ENCODE measurements at places on chromosomes 11 and 22. TPM values are rescaled to one million over a fixed set of nuclear protein-coding genes. Genes with fewer than 3 reads are reported as not detected.

HTR3A gene
- not detected for total RNA-seq

BCO2 gene
- total RNA-seq = 0.49 TPM

DNA sequence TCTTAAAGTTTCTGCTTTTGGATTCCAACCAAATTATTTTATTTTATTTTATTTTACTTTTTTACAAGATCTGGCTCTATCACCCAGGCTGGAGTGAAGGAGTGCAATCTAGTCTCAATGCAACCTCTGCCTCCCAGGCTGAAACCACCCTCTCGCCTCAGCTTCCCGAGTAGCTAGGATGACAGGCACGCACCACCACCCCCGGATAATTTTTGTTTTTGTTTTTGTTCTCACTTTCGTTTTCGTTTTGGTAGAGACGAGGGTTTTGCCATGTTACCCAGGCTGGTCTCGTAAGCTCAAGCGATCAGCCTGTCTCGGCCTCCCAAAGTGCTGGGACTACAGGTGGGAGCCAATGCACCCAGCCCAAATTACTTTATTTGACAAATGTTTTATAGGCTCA lies 219.8 kb downstream of the ETS1 start:
- DNase-seq = no peak
- H3K27me3 ChIP-seq = peaks cover 2% of the 10 kb centered on the region
- peaks cover 3% of the 10 kb centered on the region for H3K36me3 ChIP-seq
- no peak overlapping the region for H3K27ac ChIP-seq

DNA sequence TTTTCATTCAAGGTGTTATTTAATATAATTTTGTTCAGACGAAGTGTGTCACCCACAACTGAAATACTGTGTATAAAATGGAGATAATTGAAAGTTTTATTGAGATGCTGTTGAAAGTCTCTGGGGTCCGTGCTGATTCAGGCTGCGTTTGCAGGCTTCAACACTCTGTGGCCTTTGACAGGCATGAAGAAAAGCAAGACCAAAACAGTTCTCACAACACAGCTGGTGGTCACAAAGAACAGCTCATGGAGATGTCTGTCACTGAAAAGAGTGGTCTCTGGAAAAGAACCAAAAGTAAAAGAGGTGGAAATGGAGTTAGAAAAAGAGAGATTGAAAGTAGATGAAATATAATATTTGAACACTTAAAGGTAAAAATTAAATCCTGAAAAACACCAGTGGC lies 9.8 kb upstream of the MPPED2 start:
- H3K27me3 ChIP-seq = peaks cover 3% of the 10 kb centered on the region
- H3K4me3 ChIP-seq = no peak overlapping the region
- no peak for DNase-seq

DNA sequence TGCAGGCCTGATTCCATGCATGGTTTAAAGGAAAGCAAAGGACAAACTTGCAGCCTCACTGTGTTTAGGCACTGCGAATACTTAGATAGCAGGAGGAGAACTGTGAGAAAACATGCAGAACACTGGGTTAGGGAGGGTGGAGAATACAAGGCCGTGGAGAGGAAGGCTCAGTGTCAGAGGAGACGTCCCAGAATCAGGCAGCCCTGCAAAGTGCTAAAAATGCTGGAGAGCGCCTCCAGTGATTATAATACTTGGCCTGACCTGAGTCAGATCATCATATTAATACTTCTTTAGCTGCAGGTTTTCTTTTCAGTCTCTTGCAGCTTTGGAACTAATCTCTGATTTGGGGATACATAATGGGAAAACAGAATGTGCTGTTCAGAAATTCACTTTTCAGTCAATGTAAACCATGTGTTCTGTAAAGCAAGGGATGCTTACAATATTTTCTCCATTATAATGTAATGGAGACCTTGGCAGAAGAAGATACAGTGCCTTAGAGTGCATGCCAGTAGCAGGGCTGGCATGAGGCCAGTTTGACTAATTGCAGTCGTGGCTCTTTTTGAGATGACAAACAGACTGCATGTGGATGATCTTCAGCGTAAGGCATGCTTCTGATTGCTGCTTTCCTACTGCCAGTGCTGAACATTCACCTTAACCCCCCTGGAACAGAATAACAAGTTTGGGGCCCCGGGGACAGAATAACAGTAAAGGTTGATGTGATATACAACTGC lies 16.8 kb downstream of the EXT2 start:
- H3K4me3 ChIP-seq = no peak overlapping the region
- H3K4me1 ChIP-seq = peaks cover 19% of the 10 kb centered on the region
- H3K27ac ChIP-seq = no peak overlapping the region
- no peaks in the 10 kb centered on the region for H3K27me3 ChIP-seq
- peaks cover 33% of the 10 kb centered on the region for H3K36me3 ChIP-seq
- DNase-seq = no peak

C11orf65 gene
- total RNA-seq = 0.64 TPM

- H3K27ac ChIP-seq = no peak within 1 kb of the TSS
- no peaks in the 10 kb centered on the region for H3K36me3 ChIP-seq
- no peak for DNase-seq
Observed at GRCh38 chr11:30586251-30587144, at the start of gene MPPED2. MPPED2 (minus strand) TSS chr11:30586353; CDS start chr11:30580373, 5,980 bp downstream.

DNA sequence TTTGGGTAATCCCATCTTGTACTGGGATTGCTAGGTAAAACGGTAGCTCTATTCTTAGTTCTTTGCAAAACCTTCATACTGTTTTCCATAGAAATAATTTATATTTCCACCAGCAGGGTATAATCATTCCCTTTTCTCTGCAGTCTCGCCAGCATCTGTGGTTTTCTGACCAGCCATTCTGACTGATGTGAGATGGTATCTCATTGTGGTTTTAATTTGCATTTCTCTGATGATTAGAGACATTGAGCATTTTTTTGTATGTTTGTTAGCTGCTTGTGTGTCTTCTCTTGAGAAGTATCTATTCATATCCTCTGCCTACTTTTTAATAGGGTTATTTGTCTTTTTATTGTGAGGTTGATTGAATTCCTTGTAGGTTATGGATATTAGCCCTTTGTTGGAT lies 220.9 kb downstream of the PGR start:
- no peaks in the 10 kb centered on the region for H3K27me3 ChIP-seq
- H3K27ac ChIP-seq = no peak overlapping the region
- no peaks in the 10 kb centered on the region for H3K36me3 ChIP-seq
- DNase-seq = no peak
- H3K4me3 ChIP-seq = no peak overlapping the region

OR5P2 gene
- total RNA-seq = not detected

TEAD1 gene
- 0.41 TPM for total RNA-seq

DNA sequence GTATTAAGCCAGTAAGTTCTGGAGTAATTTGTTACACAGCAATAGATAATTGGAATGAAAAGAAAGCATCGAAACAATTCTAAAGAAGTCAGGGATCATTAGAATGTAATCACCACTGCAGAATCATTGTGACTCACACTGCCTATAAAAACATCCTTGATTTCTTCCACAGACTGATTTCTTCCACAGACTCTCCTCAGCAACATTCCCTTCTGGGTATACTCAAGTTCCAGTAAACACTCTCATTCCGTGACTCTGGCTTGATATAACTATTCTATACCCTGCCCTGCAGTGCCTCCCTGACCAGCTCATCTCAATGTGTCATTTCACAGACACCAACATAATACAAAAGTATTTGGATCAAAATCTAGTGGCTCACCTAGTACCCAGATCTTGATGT lies 120.5 kb downstream of the BBOX1 start:
- no peak overlapping the region for H3K27ac ChIP-seq
- peaks cover 1% of the 10 kb centered on the region for H3K27me3 ChIP-seq
- H3K36me3 ChIP-seq = no peaks in the 10 kb centered on the region
- no peak overlapping the region for H3K4me3 ChIP-seq
- no peaks in the 10 kb centered on the region for H3K4me1 ChIP-seq

DNA sequence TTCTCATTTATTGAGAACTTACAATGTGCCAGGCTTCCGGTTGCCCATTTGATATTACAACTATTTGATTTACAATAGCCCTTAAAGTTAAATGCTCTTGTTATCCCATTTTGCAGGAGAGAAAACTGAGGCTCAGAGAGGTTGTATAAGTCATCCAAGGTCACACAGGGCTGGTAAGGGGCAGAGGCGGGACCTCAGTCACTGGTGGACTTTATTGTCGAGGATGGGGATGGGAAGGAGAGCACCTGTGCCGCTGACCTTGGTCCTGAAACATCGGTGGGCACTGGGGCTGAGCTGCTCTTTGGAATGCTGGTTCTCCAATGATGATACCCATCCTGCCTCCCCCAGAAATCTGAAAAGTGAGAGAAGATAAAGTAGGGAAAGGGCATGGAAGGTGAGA lies 265.4 kb downstream of the MIAT start:
- H3K4me3 ChIP-seq = no peak overlapping the region
- H3K27me3 ChIP-seq = no peaks in the 10 kb centered on the region
- H3K4me1 ChIP-seq = no peaks in the 10 kb centered on the region
- no peak overlapping the region for H3K27ac ChIP-seq

DNA sequence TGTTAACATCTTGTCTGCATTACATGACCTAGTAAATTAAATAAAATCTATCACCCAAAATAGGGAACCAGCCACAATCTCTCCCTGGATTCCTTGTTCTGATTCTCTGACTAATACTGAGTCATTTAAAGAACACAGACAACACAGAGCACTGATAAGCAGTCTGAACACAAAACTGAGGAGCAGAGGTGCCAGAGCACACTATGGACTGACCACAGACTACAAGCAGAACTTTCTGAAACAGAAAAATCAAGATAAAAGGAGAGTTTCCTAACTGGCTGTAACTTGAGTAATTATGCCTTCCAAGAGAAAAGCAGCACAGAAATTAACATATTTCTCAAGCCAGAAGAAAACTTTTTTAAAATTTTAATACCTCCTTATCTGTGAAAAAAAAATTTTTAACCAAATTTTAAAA lies 128.8 kb downstream of the SGSM3 start:
- no peaks in the 10 kb centered on the region for H3K27me3 ChIP-seq
- peaks cover 15% of the 10 kb centered on the region for H3K4me1 ChIP-seq
- no peak for DNase-seq
- no peak overlapping the region for H3K27ac ChIP-seq
- H3K4me3 ChIP-seq = no peak overlapping the region

DNA sequence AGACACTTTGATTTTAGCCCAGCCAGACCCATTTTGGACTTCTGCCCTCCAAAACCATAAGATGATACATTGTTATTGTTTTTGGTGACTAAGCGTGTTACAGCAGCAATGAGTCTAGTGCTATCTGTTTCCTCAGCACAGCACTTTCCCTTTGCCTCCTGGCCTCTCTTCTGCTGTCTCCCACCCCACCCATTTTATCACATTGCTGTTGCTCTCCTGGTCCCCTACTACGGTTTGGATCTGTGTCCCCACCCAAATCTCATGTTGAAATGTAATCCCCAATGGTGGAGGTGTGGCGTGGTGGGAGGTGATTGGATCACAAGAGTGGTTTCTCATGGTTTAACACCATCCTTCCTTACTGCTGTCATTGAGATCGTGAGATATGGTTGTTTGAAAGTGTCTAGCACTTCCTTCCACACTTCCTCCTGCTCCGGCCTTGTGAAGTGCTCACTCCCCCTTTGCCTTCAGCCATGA lies 59.8 kb upstream of the CD82 start:
- H3K4me1 ChIP-seq = no peaks in the 10 kb centered on the region
- no peaks in the 10 kb centered on the region for H3K36me3 ChIP-seq
- H3K4me3 ChIP-seq = no peak overlapping the region
- DNase-seq = no peak
- H3K27ac ChIP-seq = no peak overlapping the region
- H3K27me3 ChIP-seq = peaks cover 2% of the 10 kb centered on the region

- DNase-seq = no peak
- H3K4me3 ChIP-seq = no peak overlapping the region
- H3K36me3 ChIP-seq = no peaks in the 10 kb centered on the region
- H3K27ac ChIP-seq = no peak overlapping the region
Observed at GRCh38 chr11:28835317-28835716, 727.1 kb downstream of the METTL15 start.

- H3K27ac ChIP-seq = no peak overlapping the region
- DNase-seq = no peak
- no peaks in the 10 kb centered on the region for H3K36me3 ChIP-seq
- H3K4me1 ChIP-seq = peaks cover 14% of the 10 kb centered on the region
Observed at GRCh38 chr11:126484266-126484665, 128.8 kb downstream of the ST3GAL4 start.

SPDYC gene
- total RNA-seq = not detected

GRCh38 chr22:44497218-44497904 lies 672 bp downstream of the RTL6 start:
- H3K4me3 ChIP-seq = peak overlapping the region; percentile 81
- peaks cover 8% of the 10 kb centered on the region for H3K36me3 ChIP-seq
- no peak overlapping the region for H3K27ac ChIP-seq
- H3K27me3 ChIP-seq = no peaks in the 10 kb centered on the region
- no peak for DNase-seq

DNA sequence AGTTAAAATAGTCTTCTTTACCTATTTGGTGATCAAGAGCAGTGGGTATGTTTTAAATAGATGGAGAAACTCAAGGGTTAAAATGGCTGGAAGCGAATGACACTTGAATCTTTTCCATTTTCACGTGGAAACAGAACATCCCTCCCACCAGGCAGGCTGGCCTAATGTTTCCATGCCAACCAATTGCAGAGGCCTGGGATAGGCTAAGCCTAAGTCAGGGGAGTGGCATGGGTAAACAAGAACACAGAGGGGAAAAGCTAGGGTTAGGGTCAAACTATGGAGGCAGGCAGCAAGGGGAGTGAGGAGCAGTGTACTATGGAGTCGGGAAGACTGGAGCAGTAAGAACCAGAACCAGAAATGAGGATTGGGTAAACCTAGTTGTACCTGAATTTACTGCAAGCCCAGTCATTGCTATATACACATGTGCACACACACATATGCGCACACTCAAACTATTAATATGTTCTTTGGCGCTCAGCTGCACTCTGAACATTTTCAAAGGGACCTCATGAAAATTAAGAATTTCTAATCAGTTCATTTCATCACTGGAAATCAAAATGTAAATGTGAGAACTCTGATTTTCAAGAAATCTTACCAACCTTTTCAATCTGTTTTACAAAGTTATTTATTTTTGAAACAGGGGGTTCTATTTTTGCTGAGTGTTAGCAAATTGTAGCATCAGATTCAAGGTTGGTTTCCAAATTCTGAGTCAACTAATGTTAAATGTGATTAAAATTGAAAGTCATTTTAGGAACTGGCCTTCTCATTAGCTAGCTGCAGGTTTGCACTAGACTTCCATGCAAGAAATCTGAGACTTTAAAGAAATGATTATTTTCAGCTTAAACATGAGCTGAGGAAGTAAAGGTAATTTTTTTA lies 327.0 kb upstream of the CCDC90B start:
- DNase-seq = no peak
- H3K27me3 ChIP-seq = peaks cover 5% of the 10 kb centered on the region
- H3K36me3 ChIP-seq = no peaks in the 10 kb centered on the region
- no peak overlapping the region for H3K27ac ChIP-seq
- no peak overlapping the region for H3K4me3 ChIP-seq

- no peak for DNase-seq
- H3K27me3 ChIP-seq = no peaks in the 10 kb centered on the region
- H3K27ac ChIP-seq = peak overlapping the region; percentile 93
- H3K36me3 ChIP-seq = peaks cover 85% of the 10 kb centered on the region
- peak overlapping the region; percentile 97 for H3K4me3 ChIP-seq
Observed at GRCh38 chr11:35145271-35145670, 6.3 kb downstream of the CD44 start.

- DNase-seq = no peak
- no peaks in the 10 kb centered on the region for H3K36me3 ChIP-seq
- no peak overlapping the region for H3K4me3 ChIP-seq
Observed at GRCh38 chr22:46966846-46967245, 204.4 kb downstream of the TBC1D22A start.

- no peak overlapping the region for H3K4me3 ChIP-seq
- H3K27me3 ChIP-seq = no peaks in the 10 kb centered on the region
- DNase-seq = no peak
- H3K36me3 ChIP-seq = peaks cover 4% of the 10 kb centered on the region
Observed at GRCh38 chr22:17865183-17866055, 91.2 kb upstream of the BID start.
